ENCODE measurements at places on chromosomes 6 and 20.
A peak's percentile ranks its signal among the peaks of the same experiment; 100 is the strongest.

DNA sequence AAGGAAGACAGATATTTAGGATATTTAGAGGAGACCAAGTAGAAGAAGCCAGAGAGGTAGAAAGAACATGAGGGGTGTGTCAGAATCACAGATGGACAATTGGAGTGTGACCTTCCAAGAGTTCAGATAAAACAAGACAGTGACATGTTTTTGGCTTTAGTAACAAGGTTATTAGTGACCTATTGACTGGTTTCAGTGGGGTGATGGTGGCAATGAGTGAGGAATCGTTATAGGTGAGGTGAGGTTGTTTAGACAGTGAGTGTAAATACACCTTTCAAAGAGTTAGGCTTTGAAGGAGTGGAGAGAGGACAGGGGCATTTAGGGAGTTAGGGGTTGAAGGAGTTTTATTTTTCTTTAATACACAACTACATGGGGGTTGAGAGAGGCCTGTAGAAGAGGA, 3.2 kb downstream of the SNRNP48 start:
- no peak for DNase-seq

DNA sequence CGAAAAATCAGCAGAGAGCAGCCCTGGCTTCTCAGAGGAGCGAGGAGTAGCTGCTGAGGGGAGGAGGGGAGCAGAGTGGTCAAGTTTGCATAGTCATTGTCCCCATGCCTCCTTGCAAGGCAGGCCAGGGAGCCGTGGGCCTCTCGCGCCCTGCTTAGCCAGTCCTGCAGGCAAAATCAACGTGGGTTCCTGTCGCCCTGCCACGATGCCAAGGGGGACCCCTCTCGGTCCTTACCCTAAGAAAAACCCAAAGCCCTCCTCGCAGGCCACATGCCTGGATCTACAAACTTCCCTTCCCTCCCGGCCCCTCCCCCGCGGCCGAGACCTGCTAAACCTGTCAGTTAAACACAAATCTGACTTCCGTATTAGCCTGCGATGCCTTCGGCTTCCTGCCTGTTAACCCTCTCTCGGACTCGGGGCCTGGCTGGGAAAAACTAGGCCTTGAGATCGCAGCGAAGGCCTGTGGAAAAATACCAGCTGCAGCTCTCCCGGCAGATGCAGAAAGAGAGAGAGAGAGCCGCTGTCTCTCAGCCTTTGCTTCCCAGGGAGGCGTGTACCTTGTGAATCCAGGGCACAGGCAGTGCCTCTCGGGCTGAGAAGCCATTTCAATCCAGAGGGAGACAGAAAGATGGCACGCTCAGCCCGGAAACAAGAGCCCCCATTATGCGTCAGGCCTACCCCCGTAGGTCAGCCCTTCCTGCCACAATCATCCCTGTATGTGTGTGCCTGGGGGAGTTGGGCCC, 968 bp upstream of the ZMYND8 start:
- peak; percentile 88 for DNase-seq

- DNase-seq = no peak
These were observed 16.4 kb upstream of the ENPP4 start for GRCh38 chr6:46113370-46113769.

- no peak for DNase-seq
These were observed 203.1 kb downstream of the ASCC3 start for GRCh38 chr6:100678027-100678426.

DNA sequence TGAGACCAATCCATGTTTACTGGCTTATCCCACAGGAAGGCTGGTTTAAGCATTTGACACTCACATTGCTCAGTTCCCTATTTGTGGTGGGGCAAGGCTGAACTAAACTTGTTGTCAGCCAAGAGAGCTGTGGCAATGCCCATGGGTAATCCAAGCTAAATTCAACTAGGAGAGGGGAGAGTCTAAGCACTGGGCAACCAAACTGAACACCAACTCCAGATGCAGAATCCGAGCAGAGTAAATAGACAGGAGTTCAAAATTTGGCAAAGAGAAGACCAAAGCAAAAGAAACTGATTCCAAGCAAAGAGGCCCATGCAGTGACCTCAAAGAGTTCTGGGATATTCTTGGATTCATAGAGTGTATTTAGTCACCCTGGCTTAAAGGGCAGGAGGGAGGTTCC, 106.5 kb upstream of the NT5E start:
- DNase-seq = no peak

GRCh38 chr6:83827050-83827449, 26.1 kb upstream of the RIPPLY2 start:
- DNase-seq = no peak

DNA sequence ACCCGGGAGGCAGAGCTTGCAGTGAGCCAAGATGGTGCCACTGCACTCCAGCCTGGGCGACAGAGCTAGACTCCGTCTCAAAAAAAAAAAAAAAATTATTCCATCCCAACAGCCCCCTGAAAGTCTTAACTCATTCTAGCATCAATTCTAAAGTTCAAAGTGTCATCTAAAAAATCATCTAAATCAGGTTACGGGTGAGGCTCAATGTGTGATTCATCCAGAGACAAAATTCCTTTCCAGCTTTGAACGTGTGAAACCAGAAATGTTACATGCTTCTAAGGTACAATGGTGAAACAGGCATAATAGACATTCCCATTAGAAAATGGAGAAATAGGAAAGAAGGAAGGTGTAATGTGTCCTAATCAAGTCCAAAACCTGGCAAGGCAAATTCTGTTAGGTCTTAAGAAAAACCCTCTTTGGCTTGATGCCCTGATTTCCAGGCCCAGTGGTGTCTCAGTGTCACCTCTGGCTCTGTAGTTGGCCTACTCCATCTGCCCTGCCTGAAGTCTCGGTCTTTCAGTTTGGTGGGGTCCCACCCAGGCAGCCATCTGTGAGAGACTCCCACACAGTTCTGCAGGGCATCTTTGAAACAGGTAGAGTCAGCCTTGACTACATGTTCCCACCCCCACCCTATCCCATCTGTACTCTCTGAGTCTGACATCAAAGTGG, 43.5 kb downstream of the HFE start:
- no peak for DNase-seq

DNA sequence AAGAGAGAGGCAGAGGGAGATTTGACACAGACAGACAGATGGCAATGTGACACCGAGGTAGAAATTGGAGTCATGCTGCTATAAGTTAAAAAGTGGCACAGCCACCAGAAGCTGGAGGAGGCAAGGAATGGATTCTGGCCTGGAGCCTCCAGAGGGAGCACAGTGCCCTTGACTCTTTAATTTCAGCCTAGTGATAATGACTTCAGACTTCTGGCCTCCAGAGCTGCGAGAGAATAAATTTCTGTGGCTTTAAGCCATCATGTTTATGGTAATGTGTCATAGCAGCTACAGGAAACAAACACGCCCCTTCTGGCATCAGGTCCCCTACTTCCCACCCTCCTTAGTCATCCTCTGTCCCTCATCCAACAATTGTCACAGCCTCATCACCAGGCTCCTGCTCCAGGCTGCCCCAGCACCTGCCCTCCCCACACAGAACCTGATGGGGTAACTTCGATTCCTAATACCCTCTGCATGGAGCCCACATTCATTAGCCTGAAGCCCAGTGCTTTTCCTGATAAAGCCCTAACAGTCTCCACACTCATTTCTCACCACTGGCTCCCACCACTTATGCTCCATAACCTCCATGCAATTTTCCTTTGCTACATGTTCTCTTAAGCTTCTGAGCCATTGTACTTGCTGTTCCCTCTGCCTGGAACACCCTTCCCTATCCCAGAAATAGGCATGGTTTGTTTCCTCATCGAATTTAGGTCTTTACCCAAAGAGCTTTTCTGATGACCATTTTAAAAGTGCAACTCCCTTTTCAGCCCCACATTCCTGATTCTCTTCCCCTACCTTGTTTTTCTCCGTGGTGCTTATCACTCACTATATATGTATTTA, 69.7 kb upstream of the TOX2 start:
- DNase-seq = peak; percentile 93

- no peak for DNase-seq
These were observed 48.8 kb upstream of the CDH22 start for GRCh38 chr20:46357030-46357514.

DNA sequence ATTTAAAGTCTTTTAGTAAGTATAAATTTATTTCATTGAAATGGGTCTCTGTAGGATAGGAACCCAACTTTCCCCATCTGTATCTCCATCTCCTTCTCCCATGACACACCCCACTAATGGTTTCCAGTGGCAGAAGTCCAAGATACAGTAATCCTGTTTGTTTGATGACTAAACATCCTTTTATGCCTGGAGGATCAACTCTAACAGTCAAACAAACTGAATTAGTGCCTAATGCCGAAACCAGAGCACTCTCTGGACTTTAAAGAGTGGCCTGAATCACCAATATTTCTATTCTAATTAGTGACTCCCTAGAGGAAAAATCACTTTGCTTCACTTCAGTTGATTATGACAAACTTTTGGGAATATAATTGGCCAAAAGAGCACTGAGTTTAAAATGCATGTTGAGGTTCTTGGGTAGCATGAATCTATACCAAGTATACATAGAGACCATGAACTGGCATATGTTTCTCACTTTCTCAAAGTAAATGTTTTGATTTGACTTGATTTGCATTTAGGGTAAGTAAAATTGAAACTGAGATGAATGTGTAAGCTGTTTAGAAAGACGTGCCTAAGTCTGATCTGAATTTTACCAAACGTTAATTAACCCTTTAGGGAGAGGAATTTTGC, 776.4 kb upstream of the NRSN1 start:
- peak; percentile 89 for DNase-seq

GRCh38 chr6:134309227-134309626, 8.7 kb downstream of the SGK1 start:
- no peak for DNase-seq

GRCh38 chr6:70216767-70217166, 86.1 kb downstream of the COL9A1 start:
- no peak for DNase-seq

DNA sequence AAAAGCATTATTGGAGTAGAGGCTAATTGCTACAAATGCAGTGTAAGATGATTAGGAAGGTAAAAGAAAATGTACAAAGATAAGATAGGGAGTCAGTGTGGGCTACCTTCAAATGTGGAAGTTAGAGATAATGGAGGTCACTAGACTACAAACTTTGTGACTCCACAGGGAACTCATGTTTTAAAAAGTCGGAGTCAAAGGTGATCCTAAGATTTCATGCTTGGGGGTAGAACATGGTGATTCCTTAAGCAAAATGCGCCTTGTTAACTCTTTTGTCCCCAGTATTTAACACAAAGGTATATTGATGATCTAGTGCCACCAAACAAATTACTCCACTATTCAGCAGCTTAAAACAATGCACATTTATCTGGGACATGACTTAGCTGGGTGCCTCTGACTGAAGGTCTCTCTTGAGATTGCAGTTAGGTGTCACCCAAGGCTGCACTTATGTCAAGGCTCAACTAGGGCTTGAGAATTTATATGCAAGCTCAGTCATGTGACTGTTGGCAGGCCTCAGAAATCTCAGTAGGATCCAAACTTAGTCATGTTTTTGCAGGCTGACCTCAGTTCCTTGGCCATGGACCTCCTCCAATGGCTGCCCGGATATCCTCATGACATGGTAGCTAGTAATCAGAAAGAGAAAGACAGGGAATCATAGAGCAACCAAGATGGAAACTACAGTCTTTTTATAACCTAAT, 11.4 kb upstream of the SNX9 start:
- no peak for DNase-seq

DNA sequence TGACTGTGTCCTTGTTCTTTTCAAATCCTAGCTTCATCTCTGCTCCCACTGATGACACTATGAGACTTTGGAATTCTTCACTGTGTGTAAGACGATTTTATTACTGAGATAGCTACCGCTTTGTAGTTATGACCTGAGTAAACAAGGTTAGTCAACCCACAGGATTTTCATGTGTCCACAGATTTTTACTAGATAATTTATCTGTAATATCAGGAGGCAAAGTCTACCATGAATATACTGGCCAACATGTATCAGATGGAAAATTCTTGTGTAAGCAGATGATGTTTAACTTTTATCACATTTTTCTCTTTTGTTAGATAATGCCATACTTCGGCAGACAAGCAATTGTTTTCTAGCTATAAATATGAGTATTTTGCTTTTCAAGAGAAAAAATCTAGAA, 119.8 kb downstream of the SGK1 start:
- peak; percentile 8 for DNase-seq

GRCh38 chr6:21604081-21604480, 10.5 kb downstream of the SOX4 start:
- DNase-seq = no peak

- DNase-seq = no peak
These were observed 16.8 kb upstream of the SNRPB2 start for GRCh38 chr20:16713066-16713465.

DNA sequence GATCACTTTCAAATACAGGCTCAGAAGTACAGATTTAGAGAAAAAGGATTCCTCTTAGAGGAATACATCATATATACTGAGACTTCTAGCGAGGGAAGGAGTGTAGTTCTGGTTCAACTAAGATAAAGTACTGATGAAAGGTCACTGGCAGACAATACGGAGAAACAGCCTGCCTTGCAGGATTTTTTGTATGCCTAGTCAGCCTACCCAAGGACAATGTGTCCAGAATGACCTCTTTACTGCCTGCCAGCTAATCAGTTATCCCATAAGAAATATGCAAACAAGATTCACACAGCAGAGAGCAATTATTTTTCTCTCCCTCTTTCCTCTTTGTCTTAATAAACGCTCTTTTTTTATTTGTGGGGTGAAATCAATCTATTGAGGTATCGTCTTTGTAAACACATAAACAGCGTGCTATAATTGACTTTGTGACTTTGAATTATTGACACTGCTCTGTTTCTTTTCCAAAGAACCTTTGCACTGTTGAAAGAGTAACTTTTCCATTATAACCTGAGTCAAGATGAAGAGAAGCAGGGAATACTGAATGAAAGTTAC, 1.4 kb upstream of the TSPYL4 start:
- no peak for DNase-seq
